ENCODE measurements at places on chromosomes 16 and 17.

DNA sequence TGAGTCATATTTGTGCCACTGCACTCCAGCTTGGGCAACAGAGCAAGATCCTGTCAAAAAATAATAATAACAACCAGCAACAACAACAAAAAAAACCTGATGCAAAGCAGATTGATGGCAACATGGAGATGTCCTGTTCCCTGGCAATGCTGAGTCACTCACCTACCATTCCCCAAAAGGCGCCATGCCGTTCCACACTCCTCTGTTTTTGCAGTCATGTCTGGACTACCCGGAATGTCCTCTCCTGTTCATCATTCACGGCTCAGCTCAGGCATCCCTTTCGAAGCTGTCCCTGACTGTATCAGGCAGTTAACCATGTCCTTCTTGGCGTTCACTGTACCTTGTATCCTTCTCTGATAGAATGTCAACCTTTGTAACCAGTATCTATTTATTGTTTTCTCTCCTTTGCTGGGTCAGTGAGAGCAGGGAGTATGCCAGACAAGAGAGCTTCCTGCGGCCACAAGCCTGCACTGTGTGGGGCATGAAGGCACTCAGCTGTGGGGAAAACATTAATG is 147.7 kb downstream of the ABCC12 start:
- DNase-seq: no peak

DNA sequence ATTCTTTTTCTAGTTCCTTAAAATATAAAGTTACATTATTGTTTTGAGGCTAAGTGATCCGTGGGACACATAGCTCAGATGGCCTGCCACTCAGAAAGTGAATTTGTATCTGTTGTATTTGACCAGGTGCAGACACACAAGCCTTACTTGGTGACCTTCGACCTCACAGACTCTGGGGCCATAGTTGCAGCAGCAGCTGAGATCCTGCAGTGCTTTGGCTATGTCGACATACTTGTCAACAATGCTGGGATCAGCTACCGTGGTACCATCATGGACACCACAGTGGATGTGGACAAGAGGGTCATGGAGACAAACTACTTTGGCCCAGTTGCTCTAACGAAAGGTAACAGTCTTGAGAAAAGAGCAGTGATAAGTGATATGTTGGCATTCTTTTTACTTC is 30.5 kb downstream of the TMEM11 start:
- DNase-seq: no peak

DNA sequence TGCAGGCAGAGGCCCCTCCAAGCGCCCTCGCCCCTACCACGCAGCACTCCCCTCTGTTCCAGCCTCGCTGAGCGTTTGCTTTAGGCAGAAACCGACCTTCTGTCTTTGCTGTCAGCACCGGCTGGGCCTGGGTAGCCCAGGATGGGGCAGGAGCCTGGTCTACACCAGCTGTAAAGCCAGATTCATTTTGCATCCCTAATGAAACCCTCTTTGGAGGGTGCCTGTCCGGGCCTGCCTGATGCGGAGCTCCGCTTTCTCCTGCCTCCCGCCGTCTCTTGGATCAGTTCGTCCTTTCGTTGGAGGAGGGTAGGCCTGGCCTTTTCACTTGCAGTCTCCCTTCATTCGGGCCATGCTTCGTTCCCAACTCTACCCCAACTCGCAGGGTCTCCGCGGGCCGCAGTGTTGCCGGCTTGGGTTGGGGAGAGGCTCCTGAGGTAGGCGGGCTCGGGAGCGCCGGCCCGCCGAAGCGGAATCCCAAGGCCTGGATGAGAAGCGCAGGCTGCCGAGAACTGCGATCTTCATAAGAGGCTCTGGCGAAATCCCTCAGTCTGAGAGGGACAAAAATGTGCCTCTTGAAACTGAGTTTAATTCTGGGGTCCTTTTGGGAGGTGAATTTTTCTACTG is 4.8 kb upstream of the HOXB8 start:
- DNase-seq: no peak

DNA sequence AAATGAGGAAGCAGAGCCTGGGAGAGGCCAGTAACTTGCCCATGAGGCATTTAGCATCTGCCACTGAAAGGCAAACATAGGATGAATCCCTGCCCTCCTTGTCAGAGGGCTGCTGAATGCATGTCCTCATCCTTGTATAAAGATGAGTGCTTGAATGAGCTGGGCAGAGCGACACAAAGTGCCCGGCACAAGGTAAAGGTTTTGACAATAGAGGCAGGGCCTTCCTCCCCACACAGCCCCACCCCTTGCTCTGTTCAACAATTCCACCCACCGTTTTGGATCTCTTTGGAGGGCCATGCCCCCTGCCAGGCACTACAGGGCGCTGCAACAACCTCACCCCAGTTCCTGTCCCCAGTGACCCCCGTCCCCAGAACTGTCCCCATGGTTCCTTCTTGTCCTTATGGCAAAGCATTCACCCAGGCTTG is 1.4 kb upstream of the KRT19 start:
- DNase-seq: no peak

DNA sequence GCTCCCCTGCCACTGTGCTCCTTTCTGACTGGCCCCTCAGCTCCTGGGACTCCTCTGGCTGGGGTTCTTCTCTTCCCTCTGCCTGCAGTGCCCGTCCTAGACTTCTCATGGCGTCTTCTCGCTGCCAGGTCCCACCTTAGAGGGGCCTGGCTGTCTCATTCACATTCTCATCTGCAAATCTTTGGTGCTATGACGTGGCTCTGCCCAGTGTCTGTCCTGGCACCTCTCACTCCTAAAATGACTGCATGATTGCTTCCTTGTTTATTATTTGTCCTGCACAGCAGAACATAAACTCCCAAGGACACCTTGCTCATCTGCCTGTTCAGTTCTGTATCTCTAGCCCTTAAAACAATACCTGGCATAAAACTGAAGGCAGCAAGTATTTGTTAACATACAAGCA is 18.5 kb upstream of the ALDH3A2 start:
- no peak for DNase-seq
